Psoas muscle (tissue), 8 donors: ENCODE measurements at places on chromosomes 7 and 10. TPM values are rescaled to one million over a fixed set of nuclear protein-coding genes. Genes with fewer than 3 reads are reported as not detected.
A peak's percentile ranks its signal among the peaks of the same experiment; 100 is the strongest.

AKR1C4 gene
- not detected for polyA plus RNA-seq

SLC16A12 gene
- 0.74 TPM for polyA plus RNA-seq

- DNase-seq, result no peak
These were observed 40.6 kb upstream of the MAGI2 start for GRCh38 chr7:79494046-79494445.

DNA sequence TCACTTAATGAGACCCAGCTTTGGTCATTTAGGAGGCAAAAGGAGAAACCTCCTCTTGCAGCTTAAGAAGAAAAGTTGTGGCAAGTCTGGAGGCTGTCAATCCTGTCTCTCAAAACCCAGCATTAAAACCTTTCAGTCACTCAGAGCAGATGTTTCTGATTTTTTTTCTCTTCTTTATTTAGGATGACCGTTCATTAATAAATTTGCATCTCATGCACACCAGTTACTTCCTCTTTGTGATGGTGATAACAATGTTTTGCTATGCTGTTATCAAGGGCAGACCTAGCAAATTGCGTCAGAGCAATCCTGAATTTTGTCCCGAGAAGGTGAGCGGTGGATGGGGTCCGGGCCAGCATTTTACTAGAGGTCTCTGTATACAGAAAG is 32.0 kb downstream of the TMEM248 start:
- no peak for DNase-seq

GRCh38 chr7:147535701-147536111 is 1054.9 kb upstream of the C7orf33 start:
- no peak for DNase-seq

TUBAL3 gene
- polyA plus RNA-seq, result 0.23 TPM

GRCh38 chr7:47428052-47428767 is 153.7 kb downstream of the TNS3 start:
- DNase-seq, result no peak

GCK gene
- polyA plus RNA-seq, result 0.08 TPM

MSS51 gene
- 7.3 TPM for polyA plus RNA-seq

- no peak for DNase-seq
These were observed 79.9 kb downstream of the ARHGAP21 start for GRCh38 chr10:24643679-24644209.

DNA sequence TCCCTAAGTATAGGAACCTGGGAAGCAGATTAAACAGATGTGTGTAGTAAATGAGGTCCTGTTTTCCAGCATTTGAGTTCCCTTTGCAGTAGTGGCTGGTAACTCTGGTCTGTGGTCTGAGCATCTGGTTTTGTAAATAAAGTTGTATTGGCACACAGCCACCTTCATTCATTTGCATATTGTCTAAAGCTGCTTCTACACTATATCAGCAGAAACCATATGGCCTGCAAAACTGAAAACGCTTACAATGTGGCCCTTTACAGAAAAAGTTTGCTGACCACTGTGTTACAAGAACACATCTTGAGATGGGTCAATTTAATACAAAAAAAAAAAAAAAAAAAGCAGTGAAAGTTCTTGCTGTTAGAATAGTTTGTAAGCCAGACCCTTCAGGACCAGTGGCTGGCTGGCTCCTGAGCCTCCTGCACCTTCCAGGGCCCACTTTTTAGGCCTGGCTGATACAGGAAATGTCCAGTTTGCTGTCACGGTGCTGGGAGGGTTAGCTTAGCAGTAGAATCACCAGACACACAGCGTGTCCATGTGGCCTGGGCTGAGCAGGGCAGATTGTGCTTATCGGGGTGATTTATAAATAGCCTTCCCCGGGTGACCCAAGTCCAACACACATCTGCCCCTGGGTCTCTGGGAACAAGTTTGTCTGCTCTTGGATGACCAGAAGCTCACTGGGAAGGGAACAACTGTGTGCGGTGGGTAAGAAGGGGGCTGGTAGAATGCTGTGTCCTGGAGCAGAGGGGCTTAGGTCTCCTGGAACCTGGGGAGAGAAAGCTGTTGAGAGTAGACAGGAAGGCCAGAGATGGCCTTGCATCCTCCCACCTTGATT is 1.4 kb downstream of the C10orf71 start:
- DNase-seq, result peak; percentile 84
